ENCODE measurements at places on chromosomes 13 and 19. TPM values are rescaled to one million over a fixed set of nuclear protein-coding genes. Genes with fewer than 3 reads are reported as not detected.

The NAPSA gene
- total RNA-seq = 0.72 TPM

The CYP4F8 gene
- not detected for total RNA-seq

The MCEMP1 gene
- total RNA-seq = not detected

The GPATCH1 gene
- 8.1 TPM for total RNA-seq

The MEIS3 gene
- 25.8 TPM for total RNA-seq

The DLL3 gene
- total RNA-seq = 0.64 TPM

The ZNF615 gene
- 9.6 TPM for total RNA-seq

The FFAR2 gene
- total RNA-seq = 0.24 TPM

The KRTDAP gene
- 3.1 TPM for total RNA-seq

The SRRM5 gene
- not detected for total RNA-seq

The FAM124A gene
- not detected for total RNA-seq

The MYBPC2 gene
- not detected for total RNA-seq

The ZNF714 gene
- 5.3 TPM for total RNA-seq

The PRR20C gene
- not detected for total RNA-seq

The F10 gene
- not detected for total RNA-seq

The N4BP2L1 gene
- total RNA-seq = 2.3 TPM

The OR7C2 gene
- total RNA-seq = not detected

The ZNF440 gene
- 9.6 TPM for total RNA-seq

The ELSPBP1 gene
- total RNA-seq = not detected

The RGL3 gene
- not detected for total RNA-seq

The UGGT2 gene
- 26.6 TPM for total RNA-seq

The LHB gene
- total RNA-seq = not detected

The CXCL17 gene
- 1.2 TPM for total RNA-seq

The ATF5 gene
- total RNA-seq = 1.3 TPM

The FFAR1 gene
- total RNA-seq = not detected

The SMIM44 gene
- not detected for total RNA-seq

The ZNF835 gene
- 0.21 TPM for total RNA-seq

The LNX2 gene
- 16.6 TPM for total RNA-seq

The GRIN3B gene
- 0.85 TPM for total RNA-seq

The COLGALT1 gene
- 74.0 TPM for total RNA-seq

The ZNF681 gene
- 0.85 TPM for total RNA-seq

The HSD17B14 gene
- total RNA-seq = 1.9 TPM

The ZNF574 gene
- total RNA-seq = 14.5 TPM

The ZSCAN1 gene
- under 0.01 TPM for total RNA-seq

The PDE4A gene
- total RNA-seq = 0.64 TPM

The VWA8 gene
- total RNA-seq = 39.6 TPM
